ENCODE measurements at places on chromosomes 12 and 14. TPM values are rescaled to one million over a fixed set of nuclear protein-coding genes. Genes with fewer than 3 reads are reported as not detected.

RTL1 gene
- polyA plus RNA-seq: 0.13 TPM

KCNC2 gene
- polyA plus RNA-seq: 0.56 TPM

DNA sequence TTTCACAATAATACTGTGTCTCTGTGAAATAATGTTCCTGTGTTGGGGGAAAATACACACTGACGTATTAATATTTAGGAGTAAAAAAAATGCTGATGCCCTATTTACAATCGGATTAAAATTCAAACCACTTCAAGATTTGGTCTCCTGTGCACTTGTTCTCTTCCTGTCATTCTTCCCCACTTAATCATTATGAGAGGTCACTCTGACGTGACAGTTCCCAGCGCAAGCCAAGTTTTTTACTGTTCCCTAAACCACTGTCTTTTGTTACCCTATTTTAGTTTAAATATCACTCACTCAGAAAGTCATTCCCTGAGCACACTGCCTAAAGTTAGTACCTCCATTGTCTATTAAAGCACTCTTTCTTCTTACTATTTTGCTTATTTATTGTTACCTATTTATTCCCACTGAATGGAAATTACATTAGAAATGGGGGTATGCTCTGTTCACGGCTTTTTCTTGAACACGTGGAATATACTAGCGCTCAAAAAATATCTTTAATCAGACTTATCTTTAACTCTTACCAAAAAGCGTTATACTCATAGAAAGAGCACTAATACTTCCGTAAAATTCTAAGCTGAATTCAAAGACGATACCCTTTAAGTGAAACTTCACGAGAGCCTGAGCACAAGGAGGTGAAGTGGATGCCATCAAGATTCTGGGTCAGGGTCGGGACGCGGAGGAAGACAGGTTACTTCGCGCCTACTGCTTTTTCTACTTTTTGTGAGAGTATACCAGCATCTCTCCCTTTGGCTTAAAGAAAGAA is 670 bp upstream of the PSMA3 start:
- DNase-seq: peak; percentile 33

GRCh38 chr14:60184905-60185555 is 19.8 kb upstream of the DHRS7 start:
- DNase-seq: no peak

DNA sequence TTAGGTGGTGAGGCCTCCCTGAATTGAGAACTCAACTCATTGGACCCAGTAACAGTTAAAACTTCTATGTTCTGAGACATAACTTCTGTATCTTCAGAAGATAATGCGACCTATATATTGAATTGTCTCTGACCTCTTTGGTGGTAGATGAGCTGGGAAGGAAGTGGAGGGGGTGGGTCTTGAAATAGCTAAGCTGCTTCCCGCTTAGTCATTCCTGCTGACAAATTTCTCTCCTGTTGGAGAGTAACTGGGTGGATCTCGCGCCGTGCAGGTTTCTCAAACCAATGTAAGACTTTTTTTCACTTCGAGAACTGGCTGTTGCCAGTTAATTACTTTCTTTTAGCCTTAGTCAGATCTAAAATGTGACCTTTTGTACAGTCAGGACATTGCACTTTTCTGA is 100.8 kb downstream of the PPHLN1 start:
- no peak for DNase-seq
